ENCODE measurements at places on chromosomes 7 and 10.
A peak's percentile ranks its signal among the peaks of the same experiment; 100 is the strongest.

DNA sequence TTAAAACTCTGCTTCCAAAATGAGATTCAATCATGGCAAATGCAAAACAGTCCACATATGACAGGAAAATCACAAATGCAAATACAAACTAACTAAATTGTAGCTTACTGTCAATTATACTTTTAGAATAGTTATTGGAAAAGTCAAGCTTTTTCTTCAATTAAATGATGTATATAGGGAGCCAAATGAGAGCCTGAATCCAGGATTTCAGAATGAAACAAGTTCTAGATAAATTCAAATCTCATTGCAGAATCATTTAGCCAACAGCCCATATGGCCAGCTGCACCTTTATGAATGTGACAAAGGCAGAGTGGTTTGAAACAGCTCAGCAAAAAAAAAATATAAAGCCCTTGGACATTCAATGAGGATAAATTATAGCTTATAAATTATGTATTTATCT is 82.2 kb upstream of the SCIN start:
- DNase-seq = no peak

DNA sequence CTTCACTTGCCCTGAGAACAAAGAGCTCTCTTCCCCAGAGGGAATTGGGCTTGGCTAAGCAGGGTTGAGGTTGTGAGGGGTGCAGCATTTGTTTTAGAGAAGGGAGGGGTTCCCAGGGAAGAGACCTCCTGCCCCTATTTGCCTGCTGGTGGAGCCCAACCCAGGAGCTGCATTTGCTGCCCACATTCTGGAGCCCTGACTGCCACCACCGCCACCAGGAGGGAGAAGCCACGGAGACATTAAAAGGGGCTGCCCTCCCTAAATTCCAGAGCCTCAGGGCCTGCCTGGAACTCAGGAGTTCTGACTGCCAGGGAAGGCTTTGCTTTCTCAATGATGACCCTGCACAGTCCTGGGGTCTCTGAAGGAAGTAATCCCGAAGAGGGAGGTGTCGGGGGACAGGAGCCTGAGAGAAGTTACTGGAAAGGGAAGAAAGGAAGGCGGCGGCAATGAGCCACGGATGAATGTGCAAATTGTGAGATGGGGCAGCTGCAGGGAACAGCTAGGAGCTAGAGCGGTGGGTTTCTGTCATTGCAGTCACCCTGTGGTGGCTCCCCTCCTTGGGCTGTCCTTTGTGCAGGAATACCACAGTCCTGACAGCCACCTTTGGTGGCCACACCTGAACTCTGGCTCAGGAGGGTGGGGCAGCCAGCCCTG is 51.3 kb downstream of the NEURL1 start:
- DNase-seq = no peak

DNA sequence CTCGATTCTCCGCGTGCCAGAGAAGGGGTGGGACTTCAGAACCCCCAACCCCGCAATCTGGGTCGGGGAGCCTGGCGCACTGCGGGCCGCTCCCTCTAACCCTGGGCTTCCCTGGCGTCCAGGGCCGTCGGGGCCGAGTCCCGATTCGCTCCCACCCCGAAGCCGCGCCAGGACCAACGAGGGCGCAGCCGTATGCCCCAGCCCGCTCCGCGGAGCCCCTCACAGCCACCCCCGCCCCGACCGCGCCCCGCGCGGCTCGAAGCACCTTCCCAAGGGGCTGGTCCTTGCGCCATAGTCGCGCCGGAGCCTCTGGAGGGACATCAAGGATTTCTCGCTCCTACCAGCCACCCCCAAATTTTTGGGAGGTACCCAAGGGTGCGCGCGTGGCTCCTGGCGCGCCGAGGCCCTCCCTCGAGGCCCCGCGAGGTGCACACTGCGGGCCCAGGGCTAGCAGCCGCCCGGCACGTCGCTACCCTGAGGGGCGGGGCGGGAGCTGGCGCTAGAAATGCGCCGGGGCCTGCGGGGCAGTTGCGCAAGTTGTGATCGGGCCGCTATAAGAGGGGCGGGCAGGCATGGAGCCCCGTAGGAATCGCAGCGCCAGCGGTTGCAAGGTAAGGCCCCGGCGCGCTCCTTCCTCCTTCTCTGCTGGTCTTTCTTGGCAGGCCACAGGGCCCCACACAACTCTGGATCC is at the start of gene LEP:
Gene LEP (plus strand): TSS at position 583 of the 691 bp plus-strand sequence. CDS start 10,741 bp downstream, outside the sequence.
- DNase-seq = no peak

- DNase-seq = no peak
Observed at GRCh38 chr7:1151156-1151555, 8.8 kb downstream of the ZFAND2A start.

- no peak for DNase-seq
Observed at GRCh38 chr10:92826504-92826903, 21.8 kb upstream of the EXOC6 start.

- peak; percentile 56 for DNase-seq
Observed at GRCh38 chr10:109977382-109977806, 30.4 kb upstream of the ADD3 start.

DNA sequence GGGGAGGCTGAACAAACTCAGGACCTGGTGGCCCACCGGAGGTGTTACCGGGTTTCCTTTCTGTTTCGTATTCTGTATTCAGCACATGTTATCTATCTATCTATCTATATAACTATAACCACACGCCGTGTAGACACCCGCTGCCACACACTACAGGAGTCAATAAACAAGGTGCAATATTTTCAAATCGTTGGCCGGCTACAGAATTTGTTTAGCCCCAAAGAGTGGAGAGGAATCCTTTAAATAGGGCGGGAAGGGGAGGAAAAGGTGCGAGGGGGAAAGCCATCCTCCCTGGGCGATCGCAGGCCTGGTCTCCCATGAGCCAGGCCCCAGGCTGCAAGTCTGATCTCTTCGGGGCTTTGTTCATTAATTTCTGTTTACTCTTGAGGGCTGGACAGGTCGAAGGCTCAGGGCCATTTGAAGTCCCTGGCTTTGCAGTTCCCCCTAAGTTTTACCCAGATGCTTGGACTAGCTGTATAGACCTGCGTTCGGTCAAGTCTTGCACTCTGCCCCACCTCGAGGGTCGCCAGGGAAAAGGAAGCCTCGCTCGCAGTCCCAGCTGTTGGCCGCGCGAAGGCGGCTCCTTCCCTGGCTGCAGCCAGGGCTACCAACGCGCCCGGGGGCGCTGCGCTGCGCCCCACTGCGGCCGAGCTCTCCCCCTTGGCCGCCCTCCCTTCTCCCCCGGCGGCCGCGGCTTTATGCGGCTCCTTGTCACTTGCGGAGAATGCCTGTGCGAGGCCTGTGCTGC is 3.8 kb downstream of the NKX2-3 start:
- DNase-seq = no peak

GRCh38 chr10:67477868-67478267 is 218.1 kb downstream of the CTNNA3 start:
- DNase-seq = no peak

DNA sequence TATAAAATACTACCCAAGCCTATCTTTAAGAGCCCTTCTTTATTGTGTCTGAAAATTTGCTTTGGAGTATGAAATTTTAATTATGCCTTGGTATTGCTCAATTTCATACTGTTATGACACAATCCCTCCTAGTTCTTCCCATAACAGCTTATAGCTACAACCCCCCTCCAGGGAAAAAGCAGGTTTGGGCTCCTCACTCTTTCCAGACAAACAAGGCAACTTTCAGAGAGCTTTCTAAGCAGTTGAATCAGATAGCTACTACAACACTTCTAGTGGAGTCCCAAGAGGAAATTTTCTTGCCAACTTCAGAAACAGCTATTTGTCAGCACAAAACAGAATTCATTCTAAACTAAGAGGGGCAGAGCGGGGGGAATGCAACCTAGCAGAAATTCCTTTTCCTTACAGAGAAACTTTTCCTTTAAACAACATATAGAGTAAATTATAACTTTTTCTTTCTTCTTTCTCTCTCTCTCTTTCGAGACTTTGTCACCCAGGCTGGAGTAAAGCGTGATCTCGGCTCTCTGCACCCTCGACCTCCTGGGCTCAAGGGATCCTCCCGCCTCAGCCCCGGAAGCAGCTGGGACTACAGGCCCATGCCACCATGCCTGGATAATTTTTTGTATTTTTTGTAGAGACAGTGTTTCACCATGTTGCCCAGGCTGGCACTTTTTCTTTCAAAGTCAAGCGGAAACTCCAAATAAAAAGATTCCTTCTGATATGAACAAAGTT is 26.0 kb upstream of the JMJD1C start:
- DNase-seq = peak; percentile 93

DNA sequence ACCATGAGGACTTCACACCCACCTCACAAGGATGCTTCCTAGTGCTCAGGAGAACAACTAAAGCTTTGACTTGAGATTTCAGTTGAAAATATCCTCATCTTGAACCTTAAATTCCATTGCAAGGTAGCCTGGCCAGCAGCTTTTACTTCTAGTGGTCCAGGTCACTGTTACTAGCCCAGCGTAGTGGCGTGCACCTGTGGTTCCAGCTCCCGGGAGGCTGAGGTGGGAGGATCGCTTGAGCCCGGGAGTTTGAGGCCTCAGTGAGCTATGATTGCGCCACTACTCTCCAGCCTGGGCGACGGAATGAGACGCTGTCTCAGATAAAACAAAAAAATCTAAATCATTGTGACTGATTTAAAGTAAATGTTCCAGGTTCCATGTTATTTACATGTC is 28.3 kb upstream of the PRKAR1B start:
- no peak for DNase-seq

DNA sequence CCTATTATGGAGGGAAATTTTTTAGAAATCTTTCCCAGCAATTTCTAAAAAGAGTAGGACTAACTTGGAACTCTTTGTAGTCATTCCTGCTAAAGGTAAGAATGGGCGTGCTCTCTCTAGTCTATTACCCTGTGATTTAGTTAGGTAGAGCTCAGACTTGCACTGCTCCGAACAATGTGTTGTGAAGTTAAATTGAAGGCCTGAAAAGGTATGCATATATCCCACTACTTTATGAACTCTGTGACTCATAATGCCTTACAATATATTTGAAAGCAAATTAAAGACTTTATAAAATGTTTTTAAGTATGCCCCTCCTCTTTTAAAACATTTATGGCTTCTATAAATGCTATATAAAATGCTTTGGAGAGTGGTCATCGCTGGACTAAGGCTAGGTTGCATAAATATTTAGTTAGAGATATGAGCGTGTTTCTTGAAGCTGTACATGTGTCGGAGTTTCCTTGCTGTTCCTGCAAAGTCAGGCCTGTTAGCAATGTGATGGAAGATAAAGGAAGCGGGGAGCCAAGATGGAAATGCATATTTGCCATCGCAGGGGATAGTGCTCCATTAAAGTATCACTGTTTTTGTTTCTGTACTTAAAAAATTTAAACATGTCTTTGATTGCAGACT is 761.4 kb downstream of the LRMDA start:
- DNase-seq = no peak

GRCh38 chr10:60704471-60704870 is 73.8 kb upstream of the CDK1 start:
- DNase-seq = no peak

GRCh38 chr7:99140813-99141212 is 3.1 kb downstream of the SMURF1 start:
- no peak for DNase-seq

DNA sequence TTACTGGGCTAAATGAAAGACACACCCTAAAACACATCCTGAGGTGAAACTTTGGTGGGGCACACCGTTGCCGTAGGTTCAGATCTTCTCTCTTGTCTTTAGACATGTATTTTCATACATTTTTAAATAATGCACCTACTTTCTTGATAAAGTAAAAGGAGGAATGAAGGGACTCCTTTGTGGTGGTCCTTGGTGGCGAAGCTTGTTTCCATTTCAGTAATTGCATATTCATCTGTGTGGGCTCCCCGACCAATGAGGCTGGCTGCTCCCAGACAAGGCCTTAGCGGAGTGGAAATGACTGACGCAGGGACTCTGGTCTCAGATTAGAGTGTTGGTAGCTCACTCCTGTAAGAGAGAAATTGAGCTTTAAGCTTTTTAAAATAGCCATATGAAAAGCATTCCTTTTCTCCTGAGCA is 815 bp downstream of the CCSER2 start:
- peak; percentile 54 for DNase-seq

- DNase-seq = no peak
Observed at GRCh38 chr7:45052011-45052410, 36.8 kb downstream of the NACAD start.

DNA sequence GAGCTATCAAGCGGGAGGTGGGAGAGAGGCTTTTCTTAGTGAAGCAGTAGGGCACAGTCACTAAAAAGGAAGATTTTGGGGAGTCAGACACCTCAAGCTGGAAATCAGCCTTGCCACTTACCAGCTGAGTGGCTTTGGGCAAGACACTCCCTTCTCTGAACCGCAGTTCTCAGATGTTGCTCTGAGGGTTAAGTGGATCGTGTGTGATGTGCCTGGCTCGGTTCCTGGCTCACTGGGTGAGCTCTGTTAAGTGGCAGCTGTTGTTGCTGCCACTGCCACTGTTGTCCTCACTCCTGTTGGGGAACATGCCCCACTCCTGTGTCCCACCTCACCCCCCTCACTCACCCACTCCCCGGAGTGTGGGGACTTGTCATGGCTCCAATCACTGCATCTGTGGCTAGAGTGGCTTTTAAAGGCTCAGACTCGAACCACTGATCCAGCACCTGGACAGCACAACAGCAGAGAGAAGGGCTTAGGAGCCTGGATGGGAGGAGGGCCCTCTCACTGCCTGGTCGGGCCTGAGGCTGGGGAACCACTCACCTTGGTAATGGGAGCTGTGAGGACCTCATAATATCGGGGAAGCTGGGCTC is 20.0 kb downstream of the PYROXD2 start:
- no peak for DNase-seq

DNA sequence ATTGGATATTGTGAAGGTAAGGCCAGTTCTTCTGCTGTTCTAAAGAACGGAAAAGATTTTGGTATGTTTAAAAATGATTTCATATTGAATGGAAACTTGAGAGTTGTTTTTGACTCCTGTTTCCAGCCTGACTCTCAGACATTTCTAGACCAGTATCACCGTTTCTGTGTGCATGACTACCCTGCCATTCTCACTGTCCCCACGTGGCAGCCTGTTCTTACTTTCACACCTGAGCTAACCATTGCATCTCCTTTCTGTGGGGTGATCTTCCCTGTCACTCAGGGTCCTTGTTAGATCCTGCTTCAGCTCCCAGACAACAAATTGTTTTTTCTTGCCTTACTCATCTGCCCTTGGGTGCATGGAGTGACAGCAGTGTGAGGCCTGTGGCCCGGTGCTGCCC is 38.9 kb downstream of the GLRX3 start:
- DNase-seq = no peak

- peak; percentile 88 for DNase-seq
Observed at GRCh38 chr7:94064541-94065191, 60.5 kb upstream of the BET1 start.

DNA sequence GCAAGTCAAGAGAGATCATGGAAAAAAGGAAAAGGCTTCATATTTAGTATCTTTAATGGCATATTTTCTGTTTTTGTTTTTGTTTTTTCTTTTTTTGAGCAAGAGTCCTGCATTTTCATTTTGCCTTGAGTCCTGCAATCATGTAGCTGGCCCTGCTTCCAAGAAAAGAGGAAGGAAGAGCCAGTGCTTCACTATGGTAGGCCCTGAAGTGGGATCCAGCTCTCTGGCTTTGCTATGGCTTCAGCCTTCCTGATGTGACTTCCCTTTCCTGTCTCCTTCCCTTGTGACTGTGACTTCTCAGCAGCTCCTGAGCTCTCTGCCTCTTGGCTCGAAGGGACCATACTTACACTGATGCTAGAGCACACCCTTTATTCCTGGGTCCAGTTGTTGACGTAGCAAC is 512.3 kb downstream of the INHBA start:
- no peak for DNase-seq

GRCh38 chr7:50214771-50215170 is 89.7 kb upstream of the IKZF1 start:
- DNase-seq = no peak

GRCh38 chr10:100763043-100763747 is 17.8 kb downstream of the PAX2 start:
- DNase-seq = no peak

GRCh38 chr10:132959559-132959961 is 17.2 kb upstream of the CFAP46 start:
- no peak for DNase-seq
